Cortex of kidney (tissue), 1 donor: ENCODE measurements at places on chromosomes 7 and 10.

GRCh38 chr7:24137338-24137737, 146.7 kb upstream of the NPY start:
- no peak for DNase-seq

GRCh38 chr10:59907918-59908807, 1.8 kb upstream of the CCDC6 start:
- no peak for DNase-seq

GRCh38 chr7:131108212-131108940, 219.3 kb upstream of the MKLN1 start:
- no peak for DNase-seq

- DNase-seq: no peak
Measured at GRCh38 chr7:158216198-158216597, 371.4 kb downstream of the PTPRN2 start.

- DNase-seq: no peak
Measured at GRCh38 chr7:26305090-26305868, 13.6 kb downstream of the SNX10 start.

DNA sequence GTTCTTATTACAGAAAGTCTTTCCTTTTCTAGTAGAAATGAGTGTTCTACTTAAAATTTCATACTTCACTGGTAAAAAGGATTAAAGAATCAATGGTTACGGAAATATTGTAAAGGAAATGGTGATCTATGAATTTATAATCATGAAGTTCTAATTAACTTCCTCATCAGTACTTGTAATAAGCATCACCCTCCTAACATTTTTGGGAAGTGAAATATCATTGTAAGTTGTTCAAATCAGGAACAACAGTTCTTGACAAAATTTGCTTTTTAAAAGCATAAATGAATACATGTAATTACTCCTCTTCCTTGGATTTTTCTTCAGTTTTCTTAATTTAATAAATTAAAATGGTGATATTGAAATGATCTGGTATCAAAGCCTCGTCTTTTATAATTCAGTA, 5.6 kb upstream of the PCGF5 start:
- DNase-seq: no peak
